ENCODE measurements at places on chromosomes 13 and 19. TPM values are rescaled to one million over a fixed set of nuclear protein-coding genes. Genes with fewer than 3 reads are reported as not detected.

Gene TEAD2
- total RNA-seq: 57.4 TPM

Gene ASF1B
- total RNA-seq: 10.1 TPM

DNA sequence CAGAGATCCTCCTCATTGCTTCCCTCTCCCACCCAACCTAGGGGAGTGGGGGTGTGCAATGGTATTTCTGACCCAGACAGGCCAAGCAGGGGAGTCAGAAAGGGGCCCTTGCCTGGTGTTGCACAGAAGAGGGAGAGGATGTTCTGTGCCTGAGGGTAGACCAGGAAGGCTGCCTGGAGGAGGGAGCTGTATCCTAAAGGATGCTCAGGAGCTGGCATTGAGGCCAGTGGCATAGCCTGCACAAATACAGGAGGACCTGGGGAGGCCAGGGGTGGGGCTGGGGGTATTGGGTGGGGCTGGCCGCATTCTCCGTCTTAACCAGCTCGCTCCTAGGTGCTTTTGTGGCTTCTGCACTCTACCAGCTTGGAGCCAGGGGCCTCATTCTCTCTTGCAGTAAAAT lies 4.4 kb downstream of the RNF225 start:
- DNase-seq: no peak

DNA sequence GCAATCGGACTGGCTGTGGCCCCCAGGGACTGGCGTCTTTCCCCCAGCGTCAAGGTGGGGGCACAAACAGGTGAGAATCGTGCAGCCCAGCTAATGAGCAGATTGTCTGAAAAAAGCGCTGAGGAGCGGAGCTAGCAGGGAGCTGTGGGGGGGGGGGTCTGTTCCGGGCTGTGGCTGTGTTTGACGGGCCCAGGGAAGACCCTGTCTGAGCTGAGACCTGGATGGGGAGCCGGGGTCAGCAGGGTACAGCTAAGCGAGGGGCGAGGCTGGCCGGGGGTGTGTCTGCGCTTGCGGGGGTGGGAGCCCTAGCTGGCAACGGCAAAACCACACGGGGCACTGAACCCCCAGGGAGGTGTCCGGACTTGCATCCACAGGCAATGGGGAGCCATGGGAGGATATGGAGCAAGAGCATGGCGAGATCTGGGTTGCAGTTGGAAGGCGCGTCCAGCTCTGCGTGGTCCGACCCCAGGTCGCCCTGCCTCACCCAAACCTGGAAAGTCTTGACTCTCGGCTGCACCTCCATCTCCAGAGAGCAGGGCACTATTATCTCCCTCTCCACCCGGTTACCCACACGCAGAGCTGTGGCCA lies 4.6 kb downstream of the LINGO3 start:
- DNase-seq: no peak

- DNase-seq: peak; percentile 72
Observed at GRCh38 chr13:29594710-29595379, 643 bp downstream of the SLC7A1 start.

GRCh38 chr13:79455331-79455730 lies 25.6 kb upstream of the NDFIP2 start:
- no peak for DNase-seq

- DNase-seq: no peak
Observed at GRCh38 chr19:8561075-8561764, 16.0 kb downstream of the MYO1F start.

GRCh38 chr19:30266687-30267086 lies 105.5 kb upstream of the ZNF536 start:
- DNase-seq: no peak
